ENCODE measurements at places on chromosomes 3 and 15.

DNA sequence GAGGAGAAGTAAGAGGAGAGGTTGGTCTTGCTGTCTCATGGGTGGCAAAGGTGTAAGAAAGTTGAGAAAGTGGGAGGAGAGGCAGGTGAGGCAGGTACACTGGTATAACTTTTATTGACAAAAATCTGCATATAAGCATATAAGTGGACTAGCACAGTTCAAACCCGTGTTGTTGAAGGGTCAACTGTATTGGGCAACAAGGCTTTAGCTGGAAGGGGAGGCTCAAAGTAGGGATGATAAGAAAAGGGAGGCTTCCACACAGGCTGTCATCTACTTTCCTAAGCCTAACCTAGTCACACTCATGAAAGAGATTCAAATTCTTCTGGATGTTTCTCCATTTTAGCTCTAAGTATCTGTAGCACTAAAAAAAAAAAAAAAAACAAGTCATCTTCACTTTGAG lies 188.1 kb upstream of the SEMA6D start:
- no peak for DNase-seq

- no peak for DNase-seq
These were observed 52.2 kb upstream of the TBC1D21 start for GRCh38 chr15:73821181-73821580.

DNA sequence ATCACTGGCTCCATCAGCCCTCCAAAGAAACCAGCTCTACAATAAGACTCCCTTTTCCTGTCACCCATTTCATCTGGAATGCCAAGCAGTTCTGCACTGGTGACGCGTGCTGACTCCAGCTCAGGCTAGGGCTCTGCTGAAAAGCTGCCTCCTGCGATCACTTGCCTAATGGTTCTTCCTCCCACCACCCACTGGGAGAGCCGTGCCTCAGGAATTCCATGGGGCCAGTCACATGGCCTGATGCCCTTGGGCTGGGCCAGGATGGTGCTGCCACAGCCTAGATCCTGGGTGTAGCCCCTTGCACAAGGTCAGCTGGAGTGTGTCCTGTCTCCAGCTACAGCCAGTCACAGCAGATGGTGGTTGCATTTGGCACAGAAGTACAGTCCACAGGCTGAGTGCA lies 98.9 kb downstream of the DNAJB8 start:
- DNase-seq: no peak

DNA sequence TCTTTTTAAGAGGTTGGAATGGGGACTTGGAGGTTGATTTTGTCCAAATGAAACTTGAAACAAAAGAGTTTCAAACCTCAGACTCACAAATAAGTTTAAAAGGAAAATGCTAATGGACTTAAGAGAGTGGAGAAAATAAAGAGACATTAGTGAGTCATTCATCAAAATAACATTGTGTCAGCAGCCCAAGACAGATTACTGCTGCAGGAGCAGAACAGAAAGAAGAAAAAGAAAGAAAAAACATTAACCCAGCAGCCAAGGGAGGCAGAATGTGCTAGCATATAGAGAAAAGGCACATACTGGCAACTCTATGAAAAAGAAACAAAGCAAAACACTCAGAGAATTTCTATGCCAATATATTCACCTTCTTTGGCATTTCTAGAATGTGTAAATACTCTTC lies 42.6 kb downstream of the ADAMTS9 start:
- no peak for DNase-seq

DNA sequence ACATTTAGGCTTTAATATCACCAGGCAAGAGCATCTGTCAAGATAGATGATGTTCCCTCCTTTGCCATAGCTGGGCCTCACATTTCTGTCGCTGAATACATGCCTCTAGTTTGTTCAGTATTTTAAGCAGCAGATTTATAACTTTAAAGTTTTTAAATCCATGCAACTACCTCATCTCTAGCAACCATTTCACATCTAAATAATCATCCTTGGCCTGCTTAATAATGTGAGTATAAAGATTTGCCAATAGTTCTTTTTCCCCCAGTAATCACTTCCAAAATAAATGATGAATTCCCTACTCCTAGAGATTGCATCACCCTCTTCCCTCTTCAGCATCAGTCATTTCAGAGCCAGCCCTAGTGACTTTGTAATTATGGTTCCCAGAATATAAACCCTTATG lies 36.2 kb upstream of the FILIP1L start:
- no peak for DNase-seq

DNA sequence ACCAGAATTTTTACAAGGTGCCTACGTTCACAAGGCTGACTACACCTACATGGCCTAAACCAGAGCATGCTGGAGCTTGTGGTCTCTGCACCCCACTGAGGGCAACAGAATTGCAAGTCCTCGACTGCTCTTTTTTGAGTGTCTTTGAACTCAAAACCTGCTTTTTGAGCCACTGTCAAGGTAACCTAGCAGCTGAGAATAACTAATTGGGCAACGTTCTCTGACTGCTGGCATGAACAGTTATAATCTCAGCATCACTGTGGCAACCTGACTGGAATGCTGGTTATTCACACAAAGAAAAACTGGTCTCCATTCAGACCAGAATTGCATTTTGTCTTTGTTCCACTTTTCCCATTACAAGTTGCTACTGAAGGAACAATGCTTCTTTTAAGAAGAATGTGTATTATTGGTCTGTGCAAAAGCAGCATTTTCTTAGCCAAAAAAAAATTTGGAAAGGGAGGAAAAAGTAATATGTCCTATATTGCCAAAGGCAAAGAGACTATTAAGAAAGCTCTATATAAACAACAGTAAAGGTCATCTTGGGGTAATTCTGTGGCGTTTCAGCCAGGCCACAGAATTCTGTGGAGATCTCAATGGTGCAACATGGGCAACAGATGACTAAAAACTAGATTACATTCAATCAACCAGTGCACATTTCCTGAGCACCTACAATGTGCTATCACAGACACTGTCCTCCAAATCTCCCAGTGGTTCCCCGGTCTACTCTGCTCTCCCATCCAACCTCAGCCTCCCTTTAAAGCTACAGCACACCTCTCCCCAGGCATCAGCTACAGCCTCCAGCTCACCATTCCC lies 76.8 kb downstream of the TNIK start:
- no peak for DNase-seq

GRCh38 chr3:37283011-37283410 lies 108.6 kb upstream of the LRRFIP2 start:
- DNase-seq: no peak
